ENCODE measurements at places on chromosomes 6 and 20. TPM values are rescaled to one million over a fixed set of nuclear protein-coding genes. Genes with fewer than 3 reads are reported as not detected.
A peak's percentile ranks its signal among the peaks of the same experiment; 100 is the strongest.

PHACTR1 gene
- 50.7 TPM for total RNA-seq

ZSCAN12 gene
- 16.7 TPM for total RNA-seq

RSPH9 gene
- 0.22 TPM for total RNA-seq

LY6G6D gene
- not detected for total RNA-seq

GJE1 gene
- total RNA-seq: not detected

RIMS1 gene
- total RNA-seq: 12.3 TPM

KCNG1 gene
- total RNA-seq: 3.6 TPM

WFDC5 gene
- total RNA-seq: not detected

SAMD3 gene
- total RNA-seq: 1.6 TPM

LY6G5C gene
- 13.8 TPM for total RNA-seq

LY6G6F gene
- not detected for total RNA-seq

MEI4 gene
- total RNA-seq: 0.86 TPM

- DNase-seq: no peak
Observed at GRCh38 chr6:157984686-157985225, 3.1 kb downstream of the SYNJ2 start.

DNA sequence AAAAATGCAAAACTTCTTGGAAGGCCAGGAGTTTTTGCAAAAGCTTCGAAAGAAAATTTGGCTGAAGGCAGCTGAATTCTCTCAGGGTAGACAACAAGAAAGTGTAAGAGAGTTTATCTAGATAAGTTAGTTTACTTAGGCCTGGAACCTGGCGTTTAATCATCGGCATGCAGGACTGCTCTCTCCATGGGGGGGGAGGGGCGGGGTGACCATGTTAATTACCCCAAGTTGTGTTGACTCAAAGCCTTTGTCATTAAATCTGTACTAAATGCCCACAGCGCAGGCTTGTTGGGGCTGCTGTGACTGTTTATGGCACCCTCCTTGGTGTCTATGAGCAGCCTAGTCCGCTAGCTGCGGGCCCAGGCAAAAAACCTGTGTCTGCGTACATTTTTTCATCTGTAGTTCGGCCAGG lies 20.1 kb upstream of the ZNF451 start:
- DNase-seq: no peak

DNA sequence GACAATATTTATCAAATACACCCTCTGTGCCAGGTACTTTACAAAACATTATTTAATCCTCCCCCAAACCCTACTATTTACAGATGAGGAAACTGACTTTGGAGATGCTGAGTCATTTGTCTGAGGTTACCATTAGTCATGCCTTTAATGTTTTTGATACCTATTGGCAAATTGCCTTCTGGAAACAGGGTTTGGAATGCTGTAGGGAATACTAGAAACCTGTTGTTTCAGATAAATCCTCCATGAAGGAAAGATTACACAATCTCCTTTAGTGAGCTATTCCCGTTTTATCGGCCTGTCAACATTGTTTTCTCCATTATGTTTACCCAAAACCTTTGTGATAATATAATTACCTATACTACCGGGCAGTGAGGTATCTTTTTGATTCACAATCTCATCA lies 93.6 kb upstream of the ADGRF1 start:
- DNase-seq: no peak

- no peak for DNase-seq
Observed at GRCh38 chr6:138523347-138524210, 24.3 kb upstream of the NHSL1 start.

DNA sequence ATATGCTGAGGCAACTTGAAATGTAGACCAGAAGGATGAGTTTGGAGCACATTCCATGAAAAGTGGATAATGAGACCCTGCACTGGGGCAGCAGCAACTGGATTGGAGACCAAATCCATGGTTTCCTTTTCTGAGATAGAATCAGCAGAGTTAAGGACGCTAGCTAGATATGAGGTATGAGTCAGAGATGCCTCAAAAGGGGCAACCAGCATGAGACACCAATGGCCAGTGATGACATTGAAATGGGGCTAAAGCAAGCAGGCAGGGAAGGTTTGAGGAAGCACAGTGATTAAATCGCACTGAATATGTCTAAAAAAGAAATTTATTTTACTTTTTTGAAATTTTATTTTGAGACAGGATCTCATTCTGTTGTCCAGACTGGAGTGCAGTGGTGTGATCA lies 802.4 kb downstream of the TFAP2A start:
- no peak for DNase-seq

DNA sequence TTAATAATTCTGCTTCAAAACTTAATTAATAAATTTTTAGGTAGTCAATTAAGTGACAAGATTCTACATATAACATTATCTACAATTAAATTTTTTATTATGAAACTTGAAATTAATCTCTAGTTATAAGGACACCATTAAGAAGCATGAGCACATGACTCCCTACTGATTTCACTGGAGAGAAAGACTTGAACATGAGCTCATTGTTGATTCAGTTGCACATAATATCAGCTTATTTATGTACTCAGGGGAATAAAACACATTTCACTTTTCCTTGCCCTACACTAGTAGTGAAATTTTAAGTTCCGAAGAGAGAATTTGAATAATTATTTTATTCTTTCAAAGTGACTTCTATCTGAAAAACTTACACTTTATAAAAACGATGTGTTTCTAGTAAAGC lies 370.2 kb upstream of the EPHA7 start:
- no peak for DNase-seq

GRCh38 chr20:62252342-62252966 lies 14.1 kb downstream of the OSBPL2 start:
- no peak for DNase-seq

DNA sequence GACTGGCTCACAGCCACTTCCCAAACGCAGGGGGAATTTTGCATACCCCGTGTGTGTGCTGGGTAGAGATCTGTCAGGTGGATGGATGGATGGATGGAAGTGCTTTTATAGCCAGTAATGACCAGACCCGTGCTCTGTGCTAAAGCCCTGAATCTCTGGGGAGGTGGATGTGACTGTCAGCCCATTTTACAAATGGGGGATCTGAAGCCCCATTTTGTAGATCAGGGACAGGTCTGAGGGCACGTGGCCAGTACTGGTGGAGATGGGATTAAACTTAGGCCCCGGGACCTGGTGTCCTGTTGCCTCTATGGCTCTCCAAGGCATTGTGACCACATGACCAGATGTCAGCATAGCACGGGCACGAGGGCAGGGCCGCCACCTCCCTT lies 38.2 kb upstream of the ZBP1 start:
- peak; percentile 10 for DNase-seq

DNA sequence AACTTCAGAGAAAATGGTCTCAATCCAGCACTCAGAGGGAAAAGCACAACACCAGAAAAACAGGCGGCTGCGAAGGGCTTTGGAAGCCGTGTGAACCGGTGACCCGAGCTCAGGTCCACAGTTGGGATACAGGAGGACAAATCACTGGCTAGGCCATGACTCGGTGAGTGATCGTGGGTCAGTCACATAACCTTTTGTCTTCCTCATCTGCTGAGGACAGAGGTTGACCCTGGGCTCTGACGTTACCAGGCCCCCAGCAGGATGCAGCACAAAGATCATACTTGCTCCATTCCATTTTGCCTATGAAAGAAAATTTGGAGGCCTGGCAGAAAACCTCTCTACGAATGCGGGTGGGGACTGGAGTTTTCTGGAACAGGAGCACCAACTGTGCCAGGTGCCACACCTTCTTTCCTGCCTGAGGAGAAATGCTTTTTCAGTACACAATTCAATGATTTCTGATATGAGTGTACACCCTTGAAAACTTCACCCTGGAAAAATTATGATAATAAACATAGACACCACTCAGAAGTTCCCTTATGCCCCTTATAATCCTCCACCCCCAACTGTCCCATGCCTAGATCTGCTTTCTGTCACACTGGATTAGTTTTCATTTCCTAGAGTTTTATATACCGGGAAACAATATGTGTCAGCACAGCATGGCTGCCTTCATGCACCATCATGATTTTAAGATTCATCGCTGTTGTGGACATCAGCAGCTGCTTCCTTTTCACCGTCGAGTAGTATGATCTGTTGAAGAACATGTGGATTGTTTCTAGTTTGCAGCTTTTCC lies 85.3 kb upstream of the RALGAPA2 start:
- no peak for DNase-seq

- DNase-seq: no peak
Observed at GRCh38 chr6:27091661-27092315, 155.7 kb upstream of the PRSS16 start.

GRCh38 chr20:13333793-13334192 lies 112.7 kb downstream of the ISM1 start:
- no peak for DNase-seq

GRCh38 chr6:42690872-42691271 lies 31.5 kb downstream of the PRPH2 start:
- no peak for DNase-seq

DNA sequence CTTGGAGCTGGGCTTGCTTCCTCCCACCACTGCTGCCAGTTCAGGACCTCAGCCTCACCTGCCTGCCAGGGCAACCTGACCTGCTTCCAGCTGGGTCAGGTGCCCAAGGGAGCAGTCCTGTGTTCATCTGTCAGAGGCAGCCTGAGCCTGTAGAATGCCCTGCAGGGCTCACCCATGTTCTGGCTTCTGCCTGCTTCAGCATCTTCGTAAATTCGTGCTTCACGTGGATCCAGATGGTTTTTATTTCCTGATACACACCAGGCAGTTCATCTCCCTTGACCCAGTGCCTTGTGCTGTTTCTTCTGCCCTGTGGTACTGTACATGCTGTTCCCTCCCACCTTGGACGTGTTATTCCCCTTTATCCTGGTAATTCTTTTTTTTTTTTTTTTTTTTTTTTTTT lies 50.2 kb downstream of the ARID1B start:
- no peak for DNase-seq

DNA sequence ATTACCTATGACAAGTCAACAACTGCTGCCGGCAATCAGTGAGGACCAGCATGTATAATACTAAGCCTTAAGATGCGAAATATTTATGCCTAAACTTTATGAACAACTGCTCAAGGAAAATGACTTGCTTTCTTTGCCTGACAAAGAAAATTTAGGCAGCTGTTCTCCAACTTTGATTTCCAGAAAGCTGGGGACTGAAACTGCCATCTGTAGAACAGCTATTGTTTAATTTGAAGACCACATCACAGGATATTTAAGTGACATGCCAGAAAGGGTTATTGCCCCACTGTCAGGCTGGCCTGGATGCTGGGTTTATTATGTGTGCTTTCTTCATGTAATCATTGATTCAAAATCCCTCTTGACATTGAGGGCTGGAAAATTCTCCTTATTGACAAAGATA lies 153.9 kb upstream of the ENPP5 start:
- DNase-seq: no peak

DNA sequence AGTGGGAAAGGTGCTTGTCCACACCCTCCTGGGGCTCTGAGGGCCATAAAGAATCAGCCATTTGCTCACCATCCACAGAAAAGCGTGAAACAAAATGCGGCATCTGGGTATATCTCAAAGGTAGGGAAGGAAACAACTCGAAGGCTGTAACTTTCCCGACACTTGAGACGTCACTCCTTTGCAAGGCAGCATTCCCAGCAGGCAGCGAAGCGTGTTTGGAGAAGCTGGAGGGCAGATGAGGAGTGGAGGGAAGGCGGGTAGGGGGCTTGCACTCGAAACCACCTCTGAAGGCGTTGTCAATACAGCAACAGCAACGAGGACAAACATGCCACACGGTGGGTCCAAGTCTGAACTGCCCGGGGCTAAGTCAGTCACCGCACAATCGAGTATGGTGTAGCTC lies 98.4 kb downstream of the FOXC1 start:
- DNase-seq: no peak

DNA sequence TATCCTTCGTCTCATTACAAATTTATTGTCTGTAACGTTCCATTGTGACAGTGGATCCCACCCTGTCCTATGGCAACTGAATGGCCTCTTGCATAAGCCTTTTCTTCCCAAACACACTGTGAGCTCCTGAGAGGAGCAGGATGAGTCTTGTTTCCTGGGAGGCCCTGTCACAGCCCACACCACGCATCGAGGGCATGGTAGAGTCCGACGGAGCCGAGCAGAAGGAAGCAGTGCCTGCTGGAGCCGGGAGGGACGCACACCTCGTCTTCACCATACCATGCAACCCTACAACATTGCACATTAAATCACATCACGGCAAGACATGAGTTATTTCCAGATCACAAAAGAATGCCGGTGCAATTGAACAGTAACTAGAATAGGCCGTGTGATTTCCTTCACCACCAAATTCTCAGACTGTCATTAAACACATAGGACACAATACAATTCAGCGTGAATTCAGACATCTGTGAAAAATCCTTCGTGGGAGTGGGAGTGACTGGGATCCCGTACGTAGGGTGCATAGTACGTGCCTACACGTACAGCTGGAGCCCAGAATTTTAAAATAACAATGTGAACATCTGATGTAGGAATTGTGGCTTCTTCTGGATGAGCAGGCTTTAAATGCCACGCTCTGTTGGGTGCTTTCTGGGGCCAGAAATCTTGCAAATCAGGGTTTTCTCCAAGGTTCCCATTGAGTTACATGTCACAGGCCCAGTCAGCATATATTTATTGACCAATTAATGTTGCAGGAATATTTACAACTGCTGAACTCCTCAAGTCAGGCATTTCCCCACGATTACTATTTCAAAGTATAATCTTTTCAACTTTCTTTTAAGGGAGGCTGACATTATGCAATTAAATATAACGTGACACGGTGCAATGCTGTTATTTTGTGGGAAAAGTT lies 201.8 kb downstream of the TTLL2 start:
- DNase-seq: no peak

DNA sequence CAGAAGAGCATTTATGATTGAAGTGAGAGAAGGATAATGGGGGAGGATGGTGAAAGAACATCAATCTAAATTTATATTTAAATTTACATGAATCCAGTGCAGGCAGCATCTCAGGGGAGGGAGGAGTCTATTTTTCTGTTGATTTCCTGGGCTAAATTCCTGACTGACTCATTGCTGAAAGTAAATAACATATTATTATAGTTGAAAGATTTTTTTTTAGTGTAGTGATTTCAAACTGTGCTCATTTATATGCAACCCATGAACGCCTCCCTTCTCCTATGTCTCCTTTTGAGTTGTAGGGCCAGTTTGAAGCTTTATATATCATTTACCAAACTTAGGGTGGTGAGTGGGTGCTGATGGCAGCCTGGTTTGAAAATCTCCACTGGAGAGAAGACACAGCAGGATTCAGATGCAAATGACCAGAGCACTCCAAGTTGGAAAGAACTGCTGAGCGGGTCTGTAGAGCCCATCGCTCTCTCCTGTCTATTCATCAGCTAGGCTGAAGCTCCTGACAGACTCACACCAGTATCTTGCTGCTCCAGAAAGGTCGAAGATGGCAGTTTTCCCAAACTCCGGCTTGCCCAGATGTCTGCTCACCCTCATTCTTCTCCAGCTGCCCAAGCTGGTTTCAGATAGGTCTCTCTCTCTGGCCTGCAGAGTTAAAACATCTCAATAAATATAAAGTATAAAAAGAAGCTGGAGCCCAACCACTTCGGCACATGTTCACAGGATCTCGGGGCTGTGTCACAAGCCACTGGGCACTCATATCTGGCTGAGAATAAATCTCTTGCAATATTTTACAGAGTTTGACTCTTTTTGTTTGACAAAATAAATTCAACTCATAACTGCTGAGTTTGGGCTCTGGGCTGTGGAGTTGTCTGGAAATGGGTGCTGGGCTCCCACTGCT lies 18.3 kb downstream of the BTN2A1 start:
- DNase-seq: no peak

GRCh38 chr6:11848346-11848651 lies 69.7 kb upstream of the ADTRP start:
- DNase-seq: no peak

Measured in glutamatergic neuron (in vitro differentiated cells).